ENCODE measurements at places on chromosomes 5 and 9. TPM values are rescaled to one million over a fixed set of nuclear protein-coding genes. Genes with fewer than 3 reads are reported as not detected.

DNA sequence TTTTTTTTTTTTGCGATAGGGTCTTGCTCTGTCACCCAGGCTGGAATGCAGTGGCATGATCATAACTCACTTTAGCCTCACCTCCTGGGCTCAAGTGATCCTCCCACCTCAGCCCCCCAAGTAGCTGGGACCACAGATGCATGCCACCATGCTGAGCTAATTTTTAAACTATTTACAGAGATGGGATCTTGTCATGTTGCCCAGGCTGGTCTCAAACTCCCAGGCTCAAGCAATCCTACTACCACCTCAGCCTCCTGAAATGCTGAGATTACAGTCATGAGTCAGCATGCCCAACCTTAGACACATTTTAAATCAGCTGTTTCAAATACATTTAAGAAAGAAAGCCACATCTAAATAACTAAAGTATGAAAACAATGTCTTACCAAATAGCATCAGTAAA is 439.0 kb downstream of the EBF1 start:
- no peak for DNase-seq

DNA sequence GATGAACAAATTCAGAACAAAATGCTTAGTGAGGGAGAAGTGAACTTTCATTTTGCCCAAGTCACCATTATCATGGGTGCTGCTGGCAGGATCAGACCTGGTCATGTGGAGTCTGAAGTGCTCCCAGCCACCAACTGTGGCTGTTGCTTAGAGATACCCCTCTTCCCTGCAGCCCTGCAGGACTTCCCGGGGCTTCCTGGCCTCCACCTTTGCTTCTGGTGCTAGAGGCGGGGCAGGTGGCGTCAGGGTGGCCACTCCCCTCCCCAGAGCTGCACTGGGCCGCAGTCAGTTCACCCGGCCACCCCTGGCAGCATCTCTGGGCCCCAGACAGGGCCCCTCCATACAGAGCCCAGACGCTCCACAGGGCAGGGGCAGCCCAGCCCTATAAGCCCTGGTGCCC is 30.0 kb upstream of the SLC12A7 start:
- DNase-seq: no peak

DNA sequence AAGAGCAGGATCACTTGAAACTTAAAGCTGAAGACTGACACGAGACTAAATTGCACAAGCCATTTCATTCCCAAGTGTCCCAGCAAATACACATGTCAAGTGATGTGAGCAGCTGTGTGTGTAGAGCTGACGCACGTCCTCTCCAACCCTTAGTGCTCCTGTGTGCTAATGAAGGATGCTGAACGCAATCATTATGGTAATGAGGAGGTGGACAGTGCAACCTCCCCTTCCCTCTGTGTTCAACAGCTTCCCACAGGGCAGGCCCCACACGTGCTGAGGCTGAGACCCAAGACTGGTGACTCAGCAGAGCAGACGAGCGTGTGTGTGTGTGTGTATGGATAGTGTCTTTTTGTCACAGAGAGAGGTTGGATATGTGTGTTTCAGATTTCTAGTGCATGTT is 702.1 kb downstream of the SEMA5A start:
- no peak for DNase-seq

- DNase-seq: no peak
Observed at GRCh38 chr5:128163991-128164390, 80.4 kb downstream of the SLC12A2 start.

DNA sequence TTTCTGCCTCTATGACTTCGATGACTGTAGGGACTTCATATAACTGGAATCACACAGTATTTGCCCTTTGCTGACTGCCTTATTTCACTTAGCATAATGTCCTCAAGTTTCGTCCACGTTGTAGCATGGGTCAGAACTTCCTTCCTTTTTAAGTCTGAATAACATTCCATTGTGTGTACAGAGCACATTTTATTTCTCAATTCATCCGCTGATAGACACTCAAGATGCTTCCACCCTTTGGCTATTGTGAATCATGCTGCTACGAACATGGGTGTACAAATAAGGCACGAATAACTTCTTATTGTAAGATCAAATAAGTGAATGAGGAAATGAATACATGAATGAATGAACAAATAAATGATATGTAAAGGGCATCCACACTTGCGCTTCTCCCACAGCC is 13.0 kb downstream of the BARX1 start:
- DNase-seq: no peak

- no peak for DNase-seq
Observed at GRCh38 chr5:1776831-1777230, 22.8 kb downstream of the MRPL36 start.

GRCh38 chr9:128093011-128093410 is 25.0 kb downstream of the SLC25A25 start:
- no peak for DNase-seq

ZNF366 gene
- total RNA-seq: 6.0 TPM

PCA3 gene
- not detected for total RNA-seq

PCDHB10 gene
- 2.5 TPM for total RNA-seq
